ENCODE measurements at places on chromosomes 1 and 21.

GRCh38 chr1:71908303-71908702 is 374.0 kb downstream of the NEGR1 start:
- no peak for DNase-seq

DNA sequence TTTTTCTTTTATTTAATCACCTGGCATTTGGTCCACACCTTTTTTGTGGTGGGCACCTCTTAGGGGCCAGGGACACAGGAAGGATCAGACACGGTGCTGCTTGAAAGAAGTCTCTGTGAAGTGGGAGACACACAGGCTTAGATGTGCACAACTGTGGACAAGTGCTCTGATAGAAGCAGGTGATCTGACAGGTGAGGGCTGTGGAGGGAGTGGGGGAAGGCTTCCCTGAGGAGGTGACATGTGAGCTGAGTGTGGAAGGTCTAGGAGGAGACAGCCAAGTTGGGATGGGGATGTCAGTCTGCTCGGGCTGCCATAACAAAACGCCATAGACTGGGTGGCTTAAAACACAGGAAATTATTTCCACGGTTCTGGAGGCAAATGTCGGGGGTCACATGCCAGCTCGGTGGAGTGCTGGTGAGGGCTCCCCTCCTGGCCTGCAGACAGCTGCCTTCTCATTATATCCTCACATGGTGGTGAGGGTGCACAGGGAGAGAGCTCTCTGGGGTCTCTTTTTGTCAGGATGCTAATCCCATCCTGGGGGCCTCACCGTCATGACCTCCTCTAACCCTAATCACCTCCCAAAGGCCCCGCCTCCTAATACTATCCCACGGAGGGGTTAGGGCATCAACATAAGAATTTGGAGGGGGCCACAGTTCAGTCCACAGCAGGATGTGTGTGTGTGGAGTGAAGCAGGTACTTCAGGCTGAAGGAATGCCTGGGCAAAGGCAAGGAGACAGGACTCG is 5.2 kb upstream of the KIAA1614 start:
- no peak for DNase-seq

GRCh38 chr1:6099787-6100765 is 54.4 kb downstream of the KCNAB2 start:
- no peak for DNase-seq

- no peak for DNase-seq
Measured at GRCh38 chr1:245874942-245875580, 632.0 kb downstream of the SMYD3 start.

GRCh38 chr1:157004806-157005205 is 40.7 kb downstream of the ARHGEF11 start:
- no peak for DNase-seq

- DNase-seq = no peak
Measured at GRCh38 chr1:89581859-89582258, 51.1 kb upstream of the LRRC8C start.

DNA sequence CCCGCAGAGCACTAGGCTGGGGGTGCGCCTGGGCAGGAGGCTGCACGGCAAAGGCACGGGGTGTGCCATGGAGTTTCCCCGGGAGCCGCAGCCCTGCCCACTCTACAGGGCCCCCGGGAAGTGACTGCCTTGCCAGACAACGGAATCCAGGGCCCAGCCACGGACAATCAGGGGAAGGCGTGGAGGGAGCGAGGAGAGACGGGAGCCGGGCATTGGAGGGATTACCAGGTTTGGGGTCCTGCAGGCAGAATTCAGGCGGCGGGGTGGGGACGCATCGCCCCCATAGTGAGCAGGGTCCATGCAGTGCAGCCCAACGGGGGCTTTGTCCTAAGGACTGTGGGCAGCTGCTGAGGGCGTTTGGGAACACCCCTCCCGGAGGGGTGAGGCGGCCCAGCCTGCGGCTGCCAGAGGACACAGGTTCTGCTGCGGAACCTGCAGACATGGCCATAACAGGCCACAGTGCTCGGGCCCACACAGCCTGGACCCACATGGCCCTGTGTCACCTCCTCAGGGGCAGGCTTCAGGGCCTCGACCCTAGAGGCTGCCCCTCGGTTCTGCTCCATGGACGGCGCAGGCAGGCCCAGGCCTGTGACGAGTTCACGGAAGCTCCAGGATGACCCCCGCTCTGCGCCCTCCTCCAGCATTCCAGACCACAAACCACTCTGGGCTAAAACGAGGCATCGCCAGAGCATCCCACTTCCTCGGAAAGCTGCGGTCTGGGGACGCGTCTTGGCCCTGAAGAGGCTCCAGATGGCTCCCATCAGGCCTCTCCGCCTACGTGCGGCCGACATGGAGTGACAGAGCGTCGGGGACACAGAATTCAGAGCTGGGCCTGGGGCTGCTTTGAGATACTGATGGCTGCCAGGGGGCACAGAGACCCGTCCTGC is 54.5 kb downstream of the COL6A1 start:
- DNase-seq = no peak

GRCh38 chr1:33762109-33762830 is 101.6 kb upstream of the HMGB4 start:
- DNase-seq = no peak

GRCh38 chr21:46317710-46318463 is 5.8 kb downstream of the C21orf58 start:
- DNase-seq = no peak

DNA sequence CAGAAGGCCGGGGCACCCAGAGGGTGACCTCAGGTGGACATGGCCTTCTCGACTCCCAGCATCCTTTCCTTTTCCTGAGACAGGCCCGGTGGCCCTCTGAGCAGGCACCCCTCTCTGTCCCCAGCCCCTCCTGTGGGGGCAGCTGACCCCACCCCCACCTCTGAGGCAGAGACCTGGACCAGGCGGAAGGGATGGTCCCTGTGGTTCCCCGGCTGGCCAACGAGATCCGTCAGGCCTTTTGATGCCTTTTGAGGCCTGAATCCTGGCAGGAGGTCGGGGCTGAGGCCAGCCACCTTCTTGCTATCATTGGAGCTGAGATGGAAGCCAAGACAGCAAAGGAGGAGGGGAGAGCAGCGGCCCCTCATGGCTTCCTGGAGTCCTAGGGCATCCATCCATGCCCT is 50.2 kb upstream of the ACTRT2 start:
- no peak for DNase-seq

- no peak for DNase-seq
Measured at GRCh38 chr1:44786138-44786840, 1.7 kb downstream of the BEST4 start.

- no peak for DNase-seq
Measured at GRCh38 chr21:42124826-42125570, 53.9 kb downstream of the UMODL1 start.

DNA sequence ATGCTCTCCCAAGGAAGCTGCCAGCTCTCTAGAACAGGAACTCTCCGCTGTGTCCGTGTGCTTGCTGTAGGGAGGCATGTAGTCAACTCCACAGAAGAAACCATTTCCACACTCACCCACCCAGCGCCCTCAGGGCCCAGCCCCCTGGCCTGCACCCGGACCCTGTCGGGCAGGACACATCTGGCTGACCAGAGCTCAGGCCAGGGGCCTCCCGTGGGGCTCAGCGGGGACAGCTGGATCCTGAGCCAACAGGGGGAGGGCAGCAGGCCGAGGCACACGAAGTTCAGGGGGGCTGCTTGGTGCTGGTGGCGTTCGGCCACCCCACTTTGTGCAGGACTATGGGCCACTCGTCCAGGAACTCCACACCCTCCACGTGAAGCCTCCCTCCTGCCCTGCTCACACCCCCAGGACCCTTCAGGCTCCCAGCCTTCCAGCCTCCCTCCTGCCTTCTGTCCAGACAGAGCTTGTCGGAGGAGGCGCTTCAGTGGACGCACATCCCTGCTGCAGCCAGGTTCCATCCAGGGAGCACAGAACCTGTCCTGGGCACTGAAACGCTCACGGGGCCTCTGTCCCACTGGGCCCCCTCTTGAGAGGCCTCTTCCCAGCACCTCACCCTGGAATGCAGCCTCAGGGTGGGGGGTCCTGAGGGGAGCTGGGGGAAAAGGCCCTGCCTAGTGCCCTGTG is 15.0 kb upstream of the FAAP20 start:
- no peak for DNase-seq

DNA sequence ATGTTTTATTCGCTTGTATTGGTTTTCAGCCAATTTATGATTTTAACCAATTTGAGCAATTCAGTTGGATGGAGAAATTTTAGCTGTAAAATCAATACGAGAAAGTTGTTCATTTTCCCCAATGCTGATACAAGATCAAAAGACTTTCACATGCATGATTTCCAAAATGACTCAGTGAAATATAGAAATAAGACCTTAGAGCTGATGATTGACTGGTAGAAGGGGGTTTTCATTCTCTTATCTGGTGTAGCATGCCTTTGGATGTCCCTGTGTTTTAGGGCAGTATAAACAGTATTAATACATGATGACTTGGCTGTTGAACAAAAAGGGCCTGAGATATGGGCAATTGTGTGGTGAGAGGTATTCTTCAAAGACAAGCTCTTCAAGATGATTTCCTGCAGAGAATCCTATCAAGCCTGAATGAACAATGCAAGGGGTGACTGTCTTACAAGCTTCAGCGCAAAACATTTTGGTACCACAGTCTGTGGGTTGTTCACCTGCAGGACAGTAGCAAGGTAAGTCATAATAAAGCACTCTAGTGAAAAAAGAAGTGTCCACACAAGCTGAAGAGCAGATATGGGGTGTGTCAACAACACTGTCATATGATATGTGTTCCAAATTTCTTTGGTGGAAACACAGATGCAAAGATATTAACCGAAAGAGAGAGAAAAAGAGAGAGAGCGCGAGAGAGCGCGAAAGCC is 156.2 kb downstream of the TNFSF18 start:
- no peak for DNase-seq

DNA sequence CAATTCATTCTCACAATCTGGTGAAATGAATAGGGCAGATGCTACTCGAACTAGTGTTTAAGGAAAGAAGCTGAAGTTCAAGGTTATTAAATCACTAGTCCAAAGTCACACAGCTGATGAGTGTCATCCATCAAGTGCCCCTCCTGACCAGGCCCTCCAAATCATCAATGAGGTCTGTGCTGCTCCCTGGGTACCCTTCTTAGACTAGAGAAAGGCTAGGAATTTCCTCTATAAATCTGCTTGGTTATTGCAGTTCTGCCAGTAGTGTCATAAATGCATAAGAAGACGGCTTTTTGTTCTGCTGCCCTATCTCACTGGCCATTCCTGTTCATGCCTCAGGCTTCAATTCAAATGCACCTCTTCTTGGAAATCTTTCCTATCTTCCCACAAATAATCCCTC is 5.5 kb upstream of the KRTAP21-1 start:
- DNase-seq = no peak

- DNase-seq = peak; percentile 89
Measured at GRCh38 chr1:234957330-234958065, 171.1 kb downstream of the TOMM20 start.

- no peak for DNase-seq
Measured at GRCh38 chr1:116345843-116346242, 27.2 kb upstream of the ATP1A1 start.

- no peak for DNase-seq
Measured at GRCh38 chr1:208289716-208290115, 45.5 kb upstream of the PLXNA2 start.

GRCh38 chr1:66371233-66372005 is 162.5 kb upstream of the SGIP1 start:
- no peak for DNase-seq

- DNase-seq = no peak
Measured at GRCh38 chr1:231606712-231607111, 19.9 kb upstream of the DISC1 start.

- no peak for DNase-seq
Measured at GRCh38 chr1:48051466-48052126, 54.4 kb upstream of the TRABD2B start.

GRCh38 chr1:42259739-42260064 is 75.3 kb downstream of the FOXJ3 start:
- no peak for DNase-seq

DNA sequence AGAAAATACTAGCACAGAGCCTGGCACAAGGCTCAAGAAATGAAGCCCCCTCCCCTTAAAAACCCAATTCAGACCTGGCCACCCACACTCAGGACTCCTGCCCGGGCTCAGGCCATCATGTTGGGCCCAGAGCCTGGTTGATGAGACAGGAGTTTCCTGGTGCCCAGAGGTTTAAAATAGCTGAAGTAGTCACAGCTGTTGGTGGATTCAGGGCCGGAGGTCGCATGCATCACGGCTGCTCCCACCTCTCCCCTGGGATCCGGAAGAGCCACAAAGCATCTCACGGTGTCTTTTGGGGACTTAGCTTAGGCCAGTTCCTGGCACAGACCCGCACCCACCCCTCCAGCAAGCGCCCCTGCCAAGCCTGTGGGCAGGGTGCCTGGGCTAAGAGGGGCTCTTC is 2.6 kb upstream of the PADI2 start:
- DNase-seq = no peak

- no peak for DNase-seq
Measured at GRCh38 chr1:173744651-173745050, 29.9 kb downstream of the KLHL20 start.

DNA sequence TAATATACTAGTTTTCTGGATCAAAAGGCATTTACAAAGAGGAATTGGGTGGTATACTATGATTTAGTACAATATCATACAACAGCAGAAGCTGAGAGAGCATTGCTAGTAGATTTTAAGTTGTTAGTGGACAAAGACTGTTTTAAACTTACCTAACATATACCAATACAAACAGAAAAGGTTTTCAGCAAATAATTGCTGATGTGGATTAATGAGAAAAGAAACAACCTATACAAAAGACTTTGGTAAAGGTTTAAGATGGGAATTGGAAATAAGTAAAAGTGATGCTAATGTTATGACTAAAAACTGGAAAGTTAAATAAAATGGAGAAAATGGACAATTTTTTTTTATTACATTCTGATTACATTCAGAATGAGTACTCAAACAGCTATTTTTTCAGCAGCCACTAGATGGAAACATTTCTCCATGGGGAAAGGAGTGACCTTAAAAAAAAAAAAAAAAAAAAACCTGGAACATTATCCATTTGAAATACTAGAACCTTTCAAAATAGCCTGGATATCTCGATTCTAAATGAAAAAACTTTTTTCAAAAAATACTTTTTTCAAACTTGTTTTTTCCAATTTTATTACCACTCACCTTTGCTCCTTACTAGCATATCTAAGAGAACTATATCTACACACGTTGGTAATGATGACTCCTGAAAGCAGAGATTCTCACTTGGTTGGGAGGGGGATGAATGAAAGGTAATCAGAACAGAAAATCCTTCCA is 55.4 kb downstream of the EPRS1 start:
- no peak for DNase-seq

- no peak for DNase-seq
Measured at GRCh38 chr21:32299695-32300094, 1.0 kb downstream of the MRAP start.
